H54 (cell line): ENCODE measurements at places on chromosomes 4 and X.

DNA sequence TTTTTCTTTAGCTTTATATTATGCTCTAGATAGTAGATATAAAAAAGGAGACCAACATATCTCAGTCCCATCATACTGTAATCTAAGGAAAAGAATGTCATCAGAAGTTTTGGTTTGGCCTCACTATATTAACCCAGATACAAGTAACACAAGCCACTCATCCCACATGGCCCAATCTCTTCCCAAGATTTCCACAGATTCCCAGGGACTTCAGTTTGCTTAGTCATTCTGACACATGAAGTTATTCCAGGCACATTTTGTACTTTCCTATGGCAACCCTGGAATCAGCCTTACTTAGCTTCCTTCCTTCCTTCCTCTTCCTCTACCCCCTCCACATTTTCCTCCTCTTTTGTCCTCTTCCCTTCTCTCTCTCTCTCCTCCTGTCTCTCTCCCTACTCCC, 21.7 kb upstream of the DCLK2 start:
- no peak for DNase-seq

GRCh38 chr4:141569141-141569540, 67.2 kb upstream of the IL15 start:
- DNase-seq: no peak

GRCh38 chr4:151865312-151865711, 104.5 kb upstream of the GATB start:
- DNase-seq: no peak

DNA sequence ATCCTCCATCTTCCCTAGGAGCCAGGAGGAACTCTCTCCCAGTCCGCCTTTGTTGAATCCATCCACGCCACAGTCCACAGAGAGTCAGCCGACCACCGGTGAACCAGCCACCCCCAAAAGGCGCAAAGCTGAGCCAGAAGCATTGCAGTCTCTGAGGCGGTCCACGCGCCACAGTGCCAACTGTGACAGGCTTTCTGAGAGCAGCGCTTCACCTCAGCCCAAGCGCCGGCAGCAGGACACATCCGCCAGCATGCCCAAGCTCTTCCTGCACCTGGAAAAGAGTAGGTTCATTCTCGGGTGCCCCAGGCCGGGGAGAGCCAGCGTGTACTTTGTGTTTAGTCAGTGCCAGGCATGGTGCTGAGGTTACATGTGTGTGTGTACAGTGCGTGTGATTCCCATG, 7.4 kb downstream of the MSL3 start:
- DNase-seq: no peak

DNA sequence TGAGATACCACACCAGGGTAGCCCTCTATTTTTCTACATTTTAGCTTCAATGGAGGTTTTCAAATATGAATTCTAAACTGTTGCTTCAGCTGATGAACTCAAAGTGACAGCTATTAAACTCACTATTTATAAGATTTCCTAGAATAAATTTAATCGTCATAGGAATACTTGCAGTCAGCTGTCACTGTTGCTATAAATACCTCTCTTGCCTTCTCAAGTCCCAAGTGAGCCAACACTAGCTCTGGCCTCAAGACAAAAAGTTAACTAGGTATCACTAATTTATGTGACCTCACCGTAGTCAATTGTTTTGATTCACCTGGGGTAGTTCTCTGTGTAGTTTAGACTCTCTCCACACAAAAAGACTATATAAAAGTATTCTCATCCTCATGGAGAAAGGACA, 34.3 kb upstream of the PROM1 start:
- DNase-seq: no peak
